ENCODE measurements at places on chromosomes 2 and 18.

DNA sequence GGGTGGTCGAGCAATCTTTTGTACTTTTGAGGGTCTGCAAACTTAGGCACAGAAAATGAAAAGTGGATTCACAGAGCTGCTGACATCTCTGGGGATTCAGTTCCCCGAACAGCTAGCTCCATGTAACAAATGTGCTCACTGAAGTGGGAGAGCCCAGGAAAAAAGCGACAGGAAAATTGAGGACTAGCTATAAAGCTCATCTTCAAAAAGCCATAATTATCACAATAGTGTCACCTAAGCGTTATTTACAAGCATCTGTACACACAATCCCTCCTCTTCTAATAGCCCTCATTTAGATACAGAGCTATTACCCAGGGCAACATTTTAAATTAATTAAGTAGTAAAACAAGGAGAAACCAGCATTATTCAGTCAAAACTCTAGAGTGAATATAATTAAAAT is 36.1 kb downstream of the RNF152 start:
- DNase-seq = no peak

- no peak for DNase-seq
Measured at GRCh38 chr2:102005989-102006885, 14.5 kb downstream of the IL1R2 start.

- no peak for DNase-seq
Measured at GRCh38 chr2:226771067-226771466, 28.6 kb downstream of the IRS1 start.

DNA sequence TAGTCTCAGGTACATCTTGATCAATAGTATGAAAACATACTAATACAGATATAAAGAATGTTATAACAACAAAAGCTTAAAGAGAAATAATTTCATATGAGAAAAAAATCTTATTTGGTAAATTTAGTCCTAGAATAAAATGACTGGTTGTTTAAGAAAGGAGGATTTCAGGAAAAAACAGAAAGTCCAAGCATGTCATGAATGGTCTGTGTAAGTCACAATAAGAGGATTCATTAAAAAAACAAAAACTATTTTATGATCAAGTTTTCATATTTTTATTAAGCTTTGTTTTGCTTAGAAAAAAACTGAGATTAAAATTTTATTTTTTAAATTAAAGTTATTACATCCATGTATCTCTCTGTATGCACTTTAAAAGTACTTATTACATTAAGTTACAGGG is 353.9 kb upstream of the SPHKAP start:
- no peak for DNase-seq

DNA sequence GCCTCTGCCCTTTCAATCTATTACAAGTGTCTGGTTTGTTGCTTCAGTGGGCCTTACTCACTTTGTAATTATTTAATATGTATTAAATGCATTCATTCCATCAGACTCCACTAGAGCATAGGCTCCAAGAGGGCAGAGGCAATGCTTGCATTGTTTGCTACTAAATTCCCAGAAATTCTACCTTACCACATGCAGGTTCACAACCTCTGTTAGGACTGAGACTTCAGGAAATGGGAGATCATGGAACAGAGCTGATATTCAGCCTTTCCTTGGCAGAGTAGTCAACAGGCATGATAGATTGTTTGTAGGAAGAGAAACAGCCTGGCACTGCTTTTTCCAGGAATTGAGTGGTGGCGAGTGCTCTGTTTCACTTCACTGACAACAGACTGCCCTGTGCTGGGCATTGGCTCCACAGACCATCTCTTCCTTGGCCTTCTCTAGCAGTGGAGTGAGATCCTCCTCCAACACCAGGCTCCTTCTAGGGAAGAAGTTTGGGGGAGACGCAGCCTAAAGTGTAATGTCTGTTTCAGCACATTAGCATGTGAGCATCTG is 6.2 kb upstream of the MATN3 start:
- no peak for DNase-seq

DNA sequence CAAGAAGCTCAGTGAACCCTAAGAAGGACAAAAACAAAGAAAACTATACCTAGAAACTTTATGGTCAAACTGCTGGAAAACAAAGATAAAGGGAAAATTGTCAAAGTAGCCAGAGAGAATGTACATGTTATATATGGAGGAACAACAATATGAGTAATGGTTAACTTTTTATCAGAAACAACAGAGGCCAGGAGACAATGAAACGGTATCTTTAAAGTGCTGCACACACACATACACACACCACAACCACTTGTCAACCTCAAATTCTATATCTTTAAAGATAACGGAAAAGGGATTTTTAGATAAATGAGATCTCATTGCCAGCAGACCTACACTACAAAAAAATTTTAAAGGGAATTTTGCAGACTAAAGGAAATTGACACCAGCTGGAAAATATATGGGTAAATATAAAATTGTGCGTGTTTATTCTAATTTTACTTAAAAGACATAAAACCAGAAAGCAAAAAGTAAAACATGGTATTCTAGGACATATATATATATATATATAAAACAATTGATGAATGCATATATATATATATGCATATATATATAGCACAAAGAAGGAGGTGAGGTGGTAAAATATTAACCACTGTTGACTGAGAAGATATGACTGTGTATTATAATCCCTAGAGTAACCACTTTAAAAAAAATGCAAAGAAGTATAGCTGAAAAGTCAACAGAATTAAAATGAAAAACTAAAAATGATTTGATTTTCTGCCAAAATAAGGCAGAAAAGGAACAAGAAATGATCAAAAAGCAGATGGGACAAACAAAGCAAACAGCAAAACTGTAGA is 172.0 kb downstream of the SRBD1 start:
- no peak for DNase-seq

- DNase-seq = peak; percentile 1
Measured at GRCh38 chr18:60197671-60198462, 174.7 kb downstream of the MC4R start.

DNA sequence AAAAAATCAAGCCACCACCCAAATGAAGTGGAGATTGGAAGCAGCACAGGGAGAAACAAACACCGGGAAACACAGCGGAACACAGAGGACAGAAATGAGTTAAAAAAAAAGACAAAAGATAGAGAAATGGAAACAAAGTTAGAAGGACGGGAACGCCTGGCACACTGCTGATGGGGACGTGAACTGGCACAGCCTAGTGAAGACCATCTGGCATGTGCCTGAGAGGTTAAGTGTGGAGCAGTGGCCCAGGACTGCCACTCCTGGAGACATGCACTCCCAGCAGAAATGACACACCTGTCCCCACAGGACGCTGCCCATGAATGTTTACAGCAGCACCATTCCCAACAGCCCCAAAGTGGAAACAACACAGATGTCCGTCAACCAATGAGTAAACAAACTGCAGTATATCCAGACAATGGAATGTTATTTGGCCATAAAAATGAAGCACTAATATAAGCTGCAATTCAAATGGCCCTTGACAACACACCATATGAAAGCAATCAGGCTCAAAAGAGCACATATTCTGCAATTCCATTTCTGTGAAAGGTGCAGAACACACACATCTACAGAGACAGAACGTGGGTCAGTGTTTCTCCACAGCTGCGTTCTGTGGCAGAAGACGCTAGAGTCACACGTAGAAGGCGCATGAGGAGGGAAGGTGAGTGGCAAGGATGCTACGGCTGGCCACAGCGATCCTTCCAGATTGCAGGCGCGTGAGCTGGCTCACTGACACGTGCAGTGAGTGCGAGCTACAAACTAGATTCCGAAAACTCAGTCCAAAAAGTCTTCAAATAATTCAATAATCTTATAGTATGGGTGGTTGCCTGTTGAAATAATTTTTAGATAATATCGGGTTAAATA is 24.6 kb downstream of the THAP4 start:
- DNase-seq = no peak

GRCh38 chr18:6571239-6571602 is 156.5 kb upstream of the L3MBTL4 start:
- DNase-seq = no peak

- DNase-seq = no peak
Measured at GRCh38 chr2:168611091-168611490, 155.0 kb downstream of the CERS6 start.

DNA sequence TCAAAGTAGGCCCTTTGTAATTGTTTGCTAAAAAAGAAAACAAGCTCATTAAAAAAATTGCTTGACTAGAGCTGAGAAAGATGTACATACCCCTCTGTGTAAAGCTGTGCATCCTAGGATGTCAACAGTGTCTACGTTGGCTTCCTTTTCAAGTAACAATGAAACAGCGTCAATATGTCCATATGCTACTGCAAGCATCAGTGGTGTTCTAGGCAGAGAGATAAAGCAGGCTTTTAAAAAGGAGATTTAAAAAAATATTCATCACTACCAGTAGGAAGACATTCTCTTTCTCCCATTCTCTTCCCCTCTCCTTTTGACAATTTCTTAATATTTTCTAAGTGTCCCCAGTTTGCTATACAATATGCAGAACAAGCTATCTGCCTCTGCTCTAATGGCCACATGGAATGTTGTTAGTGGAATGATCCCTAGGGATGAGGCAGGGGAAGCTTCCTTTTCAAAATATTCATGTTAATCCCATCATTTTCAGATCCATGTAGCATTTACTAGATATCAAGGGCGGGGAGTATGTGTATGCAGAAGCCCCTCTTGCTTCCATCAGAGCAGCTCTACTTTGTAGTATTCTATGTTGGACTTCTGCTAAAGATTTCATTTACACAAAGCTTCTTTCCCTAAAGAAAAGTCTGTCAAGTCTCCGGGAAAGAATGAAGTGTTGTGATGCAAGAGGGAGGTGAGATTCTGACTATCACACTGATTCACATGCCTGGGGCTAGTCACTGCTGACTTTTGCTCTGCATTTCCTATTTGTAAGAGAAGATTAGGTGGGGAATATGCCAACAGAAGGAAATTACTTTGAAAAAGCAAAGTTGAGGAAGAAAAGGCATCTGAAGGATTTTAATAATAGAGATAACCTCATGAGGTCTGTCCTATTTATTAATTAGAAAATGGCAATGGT is 81.5 kb upstream of the PGAP1 start:
- DNase-seq = no peak

- no peak for DNase-seq
Measured at GRCh38 chr2:98233941-98234340, 112.3 kb upstream of the CNGA3 start.

DNA sequence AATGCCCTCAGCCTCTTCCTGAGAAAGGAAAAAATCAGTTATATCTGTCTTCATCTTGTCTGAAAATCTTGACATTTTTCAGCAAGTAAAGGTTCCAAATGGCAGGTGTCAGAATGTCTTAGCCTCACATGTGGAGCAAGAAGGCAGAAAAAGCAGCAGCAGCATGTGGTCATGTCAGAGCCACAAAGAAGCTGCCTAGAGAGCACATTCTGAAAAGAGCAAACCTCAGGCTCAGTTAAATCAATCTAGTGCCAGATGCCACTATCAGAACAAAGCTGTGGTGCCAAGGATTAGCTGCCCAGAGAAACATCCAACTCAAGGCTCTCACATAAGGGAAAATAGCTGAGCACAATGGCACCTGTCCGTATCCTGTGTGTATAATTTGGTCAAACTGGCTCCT is 105.9 kb downstream of the SRBD1 start:
- DNase-seq = no peak

- no peak for DNase-seq
Measured at GRCh38 chr18:79420033-79420745, 24.5 kb downstream of the NFATC1 start.

DNA sequence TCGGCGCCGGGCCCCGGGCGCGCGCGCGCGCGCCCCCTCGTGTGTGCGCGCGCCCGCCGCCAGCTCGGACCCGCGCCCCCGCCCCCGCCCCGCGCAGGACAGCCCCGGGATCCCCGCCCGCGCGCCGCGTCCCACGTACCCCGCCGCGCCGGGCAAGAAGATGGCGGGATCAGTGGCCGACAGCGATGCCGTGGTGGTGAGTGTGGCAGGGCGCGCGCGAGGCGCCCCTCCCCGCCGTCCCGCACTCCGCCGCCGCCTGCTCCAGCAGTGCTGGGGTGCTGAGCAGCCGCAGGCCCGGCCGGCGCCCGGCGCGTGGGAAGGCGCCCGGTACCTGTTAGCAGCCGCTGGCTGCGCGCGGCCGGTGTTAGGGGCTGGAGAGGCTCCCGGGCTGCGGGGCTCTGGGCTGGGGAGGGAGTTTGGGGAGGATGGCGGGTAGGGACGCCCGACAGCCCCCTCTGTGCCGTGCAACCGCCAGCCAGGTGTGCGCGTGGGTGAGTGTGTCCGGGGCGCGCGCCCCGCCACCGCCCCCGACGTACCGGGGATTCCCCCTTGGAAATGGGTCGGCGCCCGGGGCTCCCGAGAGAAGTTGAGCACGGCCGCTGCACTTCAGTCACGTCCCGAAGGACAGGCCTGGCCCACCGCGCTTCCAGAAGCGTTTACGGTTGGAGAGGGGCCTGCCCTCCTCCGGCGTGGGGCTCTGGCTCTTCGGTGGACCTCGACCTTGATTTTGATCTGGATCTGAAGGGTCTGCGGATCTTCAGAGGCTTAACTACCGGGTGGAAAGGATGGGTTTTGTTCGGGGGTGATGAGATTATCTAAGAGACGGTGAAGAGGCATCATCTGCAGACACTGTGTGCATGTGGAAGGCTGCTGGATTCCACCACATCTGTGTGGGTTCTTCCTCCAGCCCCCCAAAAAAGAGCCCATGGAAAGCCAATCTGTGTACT is 697 bp downstream of the LGALSL start:
- no peak for DNase-seq

GRCh38 chr18:23171581-23172156 is 36.4 kb downstream of the CABLES1 start:
- DNase-seq = no peak
